ENCODE measurements at places on chromosomes 1 and 21.

- DNase-seq: no peak
Measured at GRCh38 chr1:208648146-208648545, 404.0 kb upstream of the PLXNA2 start.

GRCh38 chr1:6519935-6520671 lies 28.6 kb upstream of the PLEKHG5 start:
- DNase-seq: no peak

GRCh38 chr1:81205956-81206355 lies 594.8 kb upstream of the ADGRL2 start:
- no peak for DNase-seq

DNA sequence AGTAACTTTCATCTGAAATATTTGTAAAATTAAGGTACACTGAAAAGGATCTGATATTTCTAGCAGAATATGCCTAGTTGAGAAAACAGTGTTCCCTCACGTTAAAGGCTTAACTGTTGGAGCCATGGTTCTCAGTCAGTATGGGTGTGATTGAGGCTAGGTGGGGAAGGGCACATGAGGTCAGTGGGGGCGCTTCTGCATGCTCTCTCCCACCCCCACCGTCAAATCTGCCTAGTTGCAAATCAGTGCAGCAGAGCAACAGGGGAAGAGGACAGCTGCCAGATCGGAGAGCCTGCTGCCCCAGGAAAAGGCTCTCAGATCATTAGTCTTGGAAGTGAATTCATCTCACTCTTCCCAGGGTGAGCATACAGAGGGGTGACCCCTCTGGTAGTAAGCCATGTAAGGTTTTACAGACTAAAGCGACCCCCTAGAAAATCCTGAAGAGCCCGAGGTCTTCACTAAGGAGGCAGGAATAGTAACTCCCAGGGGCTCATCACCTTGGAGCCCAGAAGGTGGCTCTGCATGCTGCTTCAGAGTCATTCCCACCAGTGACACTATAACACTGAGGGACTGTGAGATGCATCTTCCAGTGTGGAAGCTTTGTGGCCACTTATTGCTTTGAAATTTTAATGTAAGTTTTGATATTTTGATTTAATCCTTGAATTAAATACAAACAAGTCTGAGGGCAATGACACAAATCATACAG lies 83.1 kb upstream of the BARHL2 start:
- DNase-seq: no peak

- no peak for DNase-seq
Measured at GRCh38 chr1:160428655-160429054, 28.3 kb downstream of the VANGL2 start.

Measured in thoracic aorta (tissue), 2 donors.